ENCODE measurements at places on chromosomes 3 and 15.

DNA sequence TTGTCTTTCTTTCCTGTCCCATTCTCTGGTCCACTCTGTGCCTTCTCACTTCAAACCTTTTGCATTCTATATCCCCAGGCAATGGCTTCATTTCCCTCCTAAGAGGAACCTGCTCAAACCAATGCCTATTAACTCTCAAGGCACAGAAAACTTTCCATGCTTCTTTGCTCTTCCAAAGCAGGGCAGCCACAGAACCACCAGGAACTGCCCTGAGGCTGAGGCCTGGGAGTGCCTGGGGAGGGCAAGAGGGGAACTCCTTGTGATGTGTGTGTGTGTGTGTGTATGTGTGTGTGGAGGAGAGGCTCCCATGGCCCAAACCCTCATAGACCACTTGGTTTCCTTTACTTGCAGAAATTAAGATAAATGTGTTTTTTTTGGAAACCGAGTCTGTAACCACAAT lies 14.1 kb upstream of the PGPEP1L start:
- peak; percentile 31 for DNase-seq

DNA sequence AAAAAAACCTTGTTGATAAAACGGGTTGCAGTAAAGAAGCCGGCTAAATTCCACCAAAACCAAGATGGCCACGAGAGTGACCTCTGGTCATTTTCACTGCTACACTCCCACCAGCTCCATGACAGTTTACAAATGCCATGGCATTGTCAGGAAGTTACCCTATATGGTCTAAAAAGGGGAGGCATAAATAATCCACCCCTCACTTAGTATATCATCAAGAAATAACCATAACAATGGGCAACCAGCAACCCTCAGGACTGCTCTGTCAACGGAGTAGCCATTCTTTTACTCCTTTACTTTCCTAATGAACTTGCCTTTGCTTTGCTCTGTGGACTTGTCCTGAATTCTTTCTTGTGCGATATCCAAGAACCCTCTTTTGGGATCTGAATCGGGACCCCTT lies 14.4 kb upstream of the CDC25A start:
- no peak for DNase-seq

GRCh38 chr3:41638381-41638780 lies 323.5 kb downstream of the ULK4 start:
- DNase-seq = no peak

GRCh38 chr3:62392626-62393292 lies 19.4 kb upstream of the FEZF2 start:
- no peak for DNase-seq

DNA sequence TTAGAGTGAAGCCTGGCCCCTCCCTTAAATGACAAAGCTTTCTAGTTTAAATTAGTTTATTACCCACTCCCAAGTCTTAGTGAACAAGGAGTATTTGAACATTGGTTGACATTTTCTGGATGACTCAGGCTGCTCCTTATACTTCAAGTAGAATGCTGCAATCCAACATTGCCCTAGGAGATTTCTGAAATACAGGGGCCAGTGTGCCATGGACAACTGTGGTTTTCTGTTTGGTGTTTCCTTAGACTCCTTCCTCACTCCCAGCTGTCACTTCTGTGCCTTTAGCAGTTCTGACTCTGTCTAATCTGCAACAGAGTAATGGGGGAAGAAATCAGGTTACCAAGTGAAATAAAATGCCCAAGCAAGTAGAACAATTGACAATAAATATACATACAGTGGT lies 116.1 kb upstream of the P2RY1 start:
- DNase-seq = no peak

GRCh38 chr15:61034678-61035291 lies 194.3 kb downstream of the RORA start:
- DNase-seq = peak; percentile 61

DNA sequence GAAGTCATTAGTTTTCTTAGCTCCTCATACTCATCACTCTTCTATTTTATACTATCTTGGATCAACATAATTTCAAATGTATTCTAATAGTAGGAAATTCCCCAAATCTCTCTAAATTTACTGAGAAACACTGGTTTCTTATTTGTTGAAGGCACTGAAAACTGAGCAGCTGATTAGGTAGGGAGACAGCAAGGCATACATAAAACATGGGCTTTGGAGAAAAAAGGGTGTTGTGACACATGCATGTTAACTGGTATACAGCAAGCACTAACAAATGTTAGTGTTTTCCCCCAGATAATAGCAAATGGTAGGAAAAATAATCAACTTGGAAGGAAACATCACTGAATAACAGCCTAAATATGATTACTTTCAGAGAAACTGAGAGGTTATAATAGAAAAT lies 125.5 kb upstream of the TSPAN3 start:
- no peak for DNase-seq

DNA sequence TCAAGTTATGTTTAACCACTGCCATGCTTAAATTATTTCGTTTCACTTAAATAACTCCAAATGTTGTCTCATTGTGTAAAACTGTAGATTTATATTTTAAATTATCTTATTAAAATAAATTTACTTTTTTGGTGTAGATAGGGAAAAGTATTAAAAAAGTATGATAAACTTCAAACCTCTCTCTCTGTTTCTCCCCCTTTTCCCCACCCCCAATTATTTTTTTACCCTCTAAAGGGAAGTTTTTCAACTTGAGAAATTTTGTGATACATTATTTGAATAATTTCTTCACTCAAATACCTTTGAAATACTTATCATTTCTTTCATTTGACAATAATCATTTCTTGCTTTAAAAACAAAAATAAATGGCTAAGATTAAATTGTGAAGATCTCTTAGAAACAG lies 66.9 kb upstream of the EIF1B start:
- DNase-seq = no peak

DNA sequence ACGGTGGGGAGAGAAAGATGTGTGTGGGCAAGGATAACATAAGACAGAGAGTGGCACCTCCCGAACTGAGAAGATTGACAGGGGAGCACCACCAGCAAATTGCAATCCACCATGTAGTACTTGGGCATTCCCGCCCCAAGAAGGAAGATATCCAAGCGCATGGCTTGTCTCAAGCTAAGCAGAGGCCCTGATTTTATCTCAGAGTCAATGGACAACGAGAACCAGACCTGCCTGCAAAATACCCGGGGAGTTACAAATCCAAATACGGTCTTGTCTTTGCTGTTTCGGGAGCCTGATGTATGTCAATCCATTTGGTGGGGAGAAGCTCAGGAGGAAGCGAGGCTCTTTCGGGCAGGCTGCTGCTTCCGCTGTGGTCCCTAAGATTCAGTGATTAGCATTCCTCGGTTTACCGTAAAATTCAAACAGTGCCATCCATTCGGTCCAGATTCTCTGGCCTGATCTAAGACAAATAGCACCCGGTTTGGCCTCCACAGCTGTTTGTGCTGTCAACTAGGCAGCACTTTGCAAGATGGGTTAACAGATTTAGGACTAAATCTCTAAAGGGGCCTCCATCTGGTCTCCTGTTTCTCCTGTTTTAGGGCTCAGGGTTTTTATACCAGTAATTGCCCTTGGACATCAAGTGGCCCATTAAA lies 97.7 kb upstream of the WNT5A start:
- DNase-seq = no peak

DNA sequence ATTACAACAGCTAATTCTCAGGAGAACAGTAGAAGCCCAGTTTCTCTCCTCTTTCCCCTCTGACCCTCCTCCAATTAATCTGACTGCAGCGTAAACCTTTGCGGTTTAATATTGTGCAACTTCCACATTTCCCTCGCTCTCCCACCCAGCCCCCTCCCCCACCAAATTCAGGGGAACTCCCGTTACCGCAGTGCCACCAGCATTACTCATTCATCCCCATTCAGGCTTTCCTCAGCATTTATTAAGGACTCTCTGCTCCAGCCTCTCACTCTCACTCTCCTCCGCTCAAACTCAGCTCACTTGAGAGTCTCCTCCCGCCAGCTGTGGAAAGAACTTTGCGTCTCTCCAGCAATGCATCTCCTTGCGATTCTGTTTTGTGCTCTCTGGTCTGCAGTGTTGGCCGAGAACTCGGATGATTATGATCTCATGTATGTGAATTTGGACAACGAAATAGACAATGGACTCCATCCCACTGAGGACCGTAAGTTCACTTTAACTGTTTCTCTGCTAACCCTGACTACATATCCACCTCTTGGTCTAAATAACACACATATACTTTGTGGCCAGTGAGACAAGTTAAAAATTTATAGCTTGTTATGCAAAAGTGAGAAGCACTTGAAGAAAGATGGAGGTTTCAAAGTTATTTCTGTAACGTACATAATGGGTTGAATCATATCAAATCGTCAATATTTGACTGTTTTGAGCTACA lies at the start of gene PTX3:
Gene PTX3 (plus strand): TSS at position 268 of the 709 bp plus-strand sequence. CDS start 84 bp downstream, at position 352.
- peak; percentile 80 for DNase-seq

- DNase-seq = no peak
Measured at GRCh38 chr3:35936571-35936970, 297.2 kb downstream of the ARPP21 start.

DNA sequence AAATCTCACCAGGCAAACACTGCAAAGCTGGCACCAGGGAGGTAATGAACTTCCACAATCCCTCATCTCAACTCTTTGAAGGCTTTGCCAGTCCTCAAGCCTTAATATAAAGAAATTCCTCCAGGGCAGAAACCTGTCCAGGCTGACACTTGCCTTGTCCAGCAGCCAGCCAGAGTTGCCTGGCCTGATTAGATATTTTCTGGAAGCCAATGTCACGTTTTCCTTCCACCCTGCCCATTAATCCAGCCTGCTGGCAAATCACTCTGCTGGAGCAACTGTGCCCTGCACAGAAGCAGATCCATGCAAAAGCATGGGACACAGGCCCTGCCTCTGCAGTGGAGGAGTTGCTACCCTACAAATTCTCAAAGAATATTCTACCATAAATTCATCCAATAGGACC lies 56.5 kb downstream of the HEG1 start:
- DNase-seq = no peak

GRCh38 chr3:167872032-167872431 lies 136.5 kb downstream of the SERPINI1 start:
- DNase-seq = no peak

DNA sequence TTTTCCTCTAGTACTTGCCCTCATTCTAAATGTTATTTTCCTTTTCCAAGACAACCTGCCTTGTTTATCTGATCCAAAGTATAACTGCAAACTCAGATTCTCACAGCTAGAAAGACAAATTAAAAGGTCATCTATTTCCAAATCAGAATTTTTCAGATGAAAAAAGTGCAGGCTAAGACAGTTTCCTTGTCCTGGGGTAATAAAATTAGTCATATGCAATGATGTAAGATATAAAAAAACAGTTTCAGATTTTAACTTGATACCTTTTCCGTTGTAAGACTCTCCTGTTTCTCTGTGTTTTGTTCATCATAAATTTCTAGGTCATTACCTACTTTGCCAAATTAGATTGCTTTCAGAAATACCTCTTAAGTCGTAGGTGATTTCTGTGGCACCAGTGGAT lies 238.4 kb upstream of the PEX5L start:
- DNase-seq = no peak

DNA sequence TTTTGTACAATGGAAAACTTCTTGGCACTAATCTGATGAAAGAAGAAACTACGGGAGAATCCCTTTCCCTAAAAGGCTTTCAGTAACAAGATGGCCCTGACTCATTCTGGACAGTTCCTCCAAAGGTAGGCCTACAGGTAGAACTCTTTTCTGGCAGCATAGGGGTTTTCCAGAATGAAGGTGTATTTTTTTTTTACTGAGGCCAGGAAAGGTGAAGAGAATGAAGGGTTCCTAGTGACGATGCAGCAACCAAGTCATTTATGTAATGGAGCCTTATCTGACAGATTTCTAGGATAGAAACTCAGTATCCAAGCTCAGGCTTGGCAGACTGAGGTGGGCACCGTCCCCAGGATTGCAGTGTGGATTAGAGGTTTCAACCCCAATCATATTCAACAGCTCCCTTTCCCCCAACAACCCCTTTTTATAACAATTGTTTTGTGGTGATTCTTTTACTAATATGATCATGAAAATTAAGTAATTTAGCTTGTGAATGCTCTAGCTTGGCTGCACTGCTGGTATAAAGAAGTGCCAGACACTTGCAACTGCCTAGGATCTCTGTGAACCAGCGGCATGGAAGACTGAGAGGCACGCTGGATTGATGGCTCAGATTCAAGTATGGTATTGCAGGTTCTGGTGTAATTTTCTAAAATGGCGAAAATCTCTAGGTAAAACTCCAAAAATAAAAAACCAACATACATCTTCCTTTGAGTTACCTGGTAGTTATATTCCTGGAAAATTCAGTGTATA lies 8.7 kb upstream of the TRIM69 start:
- no peak for DNase-seq

DNA sequence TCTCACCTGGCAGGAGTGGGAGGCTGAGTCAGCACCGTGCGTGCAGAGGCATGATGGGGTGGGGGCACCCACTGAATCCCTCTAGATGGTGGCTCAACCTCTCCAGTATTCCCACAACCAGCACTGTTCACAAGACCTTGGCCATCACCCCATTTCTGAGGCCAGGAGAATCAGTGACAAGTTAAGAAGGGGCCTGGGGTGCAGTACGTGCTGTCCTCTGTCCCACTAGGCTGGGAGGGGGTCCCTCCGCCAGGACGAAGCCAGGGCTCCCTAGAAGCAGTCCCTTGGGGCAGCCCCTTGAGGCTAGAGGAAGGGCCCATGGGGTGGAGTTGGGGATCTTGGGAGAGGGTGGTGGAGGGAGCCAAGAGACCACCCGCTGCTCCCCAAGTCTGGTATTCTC lies 4.8 kb downstream of the MYL3 start:
- no peak for DNase-seq

DNA sequence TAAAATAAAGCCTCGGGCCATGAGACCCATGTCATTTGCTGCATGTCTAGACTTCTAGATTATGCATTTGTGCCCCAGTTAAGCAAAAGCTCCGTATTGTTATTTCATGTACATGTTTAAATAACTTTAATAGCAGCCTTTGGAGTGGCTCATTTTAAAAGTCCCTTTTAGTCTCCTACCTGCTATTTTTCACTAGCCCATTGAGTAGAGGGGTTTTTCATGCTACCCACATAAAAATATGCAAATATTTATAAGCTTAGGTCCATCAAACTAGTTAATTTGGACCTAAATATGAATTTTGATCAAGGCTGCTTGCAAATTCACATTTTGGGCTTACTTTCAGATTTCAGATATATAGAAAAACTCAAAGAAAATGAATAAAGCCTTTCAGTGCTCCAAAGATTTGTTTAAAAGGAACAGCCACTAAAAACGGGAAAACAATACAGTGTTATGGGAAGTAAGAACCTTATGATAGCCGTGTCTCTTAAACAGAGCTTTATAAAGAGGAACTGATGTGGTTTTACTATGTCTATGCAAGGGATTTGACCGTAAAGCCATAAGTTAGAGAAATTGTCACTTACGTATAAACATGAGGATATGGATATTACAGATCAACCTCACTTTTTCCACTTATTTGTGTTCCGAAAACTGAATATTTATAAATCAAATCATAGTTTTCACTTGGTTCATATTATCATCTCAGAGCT lies 30.0 kb downstream of the FILIP1L start:
- no peak for DNase-seq

Measured in stromal cell of bone marrow (primary cell).